Stimulated activated CD4-positive, alpha-beta T cell treated with anti-CD3 and anti-CD28 coated beads, Interleukin-4, amount 100 ng/mL, for 24 hours (primary cell): ENCODE measurements at places on chromosomes 16 and 17.

- no peak for DNase-seq
These were observed 787 bp downstream of the PRKAR1A start for GRCh38 chr17:68512960-68513474.

DNA sequence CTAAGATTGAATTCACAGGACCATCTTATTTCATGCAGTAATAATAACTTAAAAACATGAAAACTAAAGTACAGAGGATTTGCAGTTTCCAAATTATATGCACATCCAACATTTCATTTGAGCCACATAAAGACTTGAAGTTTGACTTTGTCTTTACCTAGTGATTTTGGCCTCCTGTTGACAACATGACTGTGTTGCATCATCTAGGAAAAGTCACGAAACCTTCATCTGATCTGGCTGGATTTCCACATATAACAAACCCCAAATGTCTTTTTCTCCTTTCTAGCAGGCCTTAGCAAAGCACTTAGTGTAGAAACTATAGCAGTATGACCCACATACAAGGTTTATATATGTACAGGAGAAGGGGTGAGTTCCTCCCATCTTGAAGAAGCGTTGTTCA is 406.5 kb upstream of the CDH5 start:
- no peak for DNase-seq

DNA sequence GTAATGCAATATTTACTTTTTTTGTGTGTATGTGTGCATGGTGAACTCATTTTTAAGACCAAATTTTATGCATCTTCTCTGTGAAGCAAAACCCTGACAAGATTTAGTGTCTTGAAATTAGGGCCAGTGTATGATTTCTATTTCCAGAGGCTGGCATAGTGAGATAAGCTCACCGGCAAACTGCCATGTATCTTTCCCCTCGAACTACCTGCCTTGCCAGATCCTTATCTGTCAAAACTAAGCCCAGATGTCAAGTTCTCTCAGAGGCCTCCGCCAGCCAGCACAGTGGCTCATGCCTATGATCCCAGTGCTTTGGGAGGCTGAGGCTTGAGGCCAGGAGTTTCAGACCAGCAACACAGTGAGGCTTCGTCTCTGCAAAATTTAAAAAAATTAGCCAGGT is 10.0 kb downstream of the USP32 start:
- no peak for DNase-seq

GRCh38 chr17:36848008-36848902 is 89.0 kb upstream of the LHX1 start:
- no peak for DNase-seq

DNA sequence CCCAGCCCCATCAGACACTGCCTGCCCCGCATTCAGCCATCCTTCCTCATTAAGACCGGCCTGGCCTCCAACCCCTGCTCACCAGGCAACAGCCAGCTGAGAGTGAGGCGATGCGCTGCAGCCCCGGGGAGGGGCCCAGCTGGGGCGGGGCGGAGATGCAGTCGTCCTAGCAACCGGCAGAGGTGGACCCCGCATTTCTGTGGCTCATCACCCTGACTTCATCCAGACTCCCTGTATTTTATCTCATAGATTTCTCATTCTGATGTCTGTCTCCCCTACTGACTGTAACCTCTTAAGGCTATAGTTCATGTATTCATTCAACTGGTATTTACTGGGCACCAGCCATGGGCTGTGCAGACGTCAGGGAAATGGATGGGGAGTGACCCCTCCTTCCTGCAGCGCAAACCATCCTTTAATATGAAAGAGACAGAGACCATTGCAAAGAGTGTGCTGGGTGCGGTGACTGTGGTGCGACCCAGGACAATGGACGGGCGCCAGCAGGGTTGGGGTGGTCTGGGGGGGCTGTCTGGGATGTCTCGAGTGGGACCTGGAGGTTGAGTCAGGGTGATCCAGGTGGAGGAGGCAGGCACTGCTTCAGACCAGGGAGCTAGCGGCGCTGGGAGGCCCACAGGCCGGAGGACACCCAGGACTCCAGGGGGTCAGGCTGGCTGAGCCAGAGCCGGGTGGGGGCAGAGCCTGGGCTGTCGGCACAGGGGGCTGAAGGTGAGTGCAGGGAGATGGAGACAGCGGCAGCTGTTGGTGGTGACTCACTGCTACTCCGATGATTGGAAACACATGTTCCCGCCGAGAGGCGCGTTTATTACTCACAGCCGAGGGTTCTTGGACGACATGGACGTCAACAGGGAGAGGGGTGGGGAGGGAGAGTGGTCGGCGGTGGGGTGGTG is 10.5 kb upstream of the TIMP2 start:
- no peak for DNase-seq

- no peak for DNase-seq
These were observed 86.2 kb downstream of the CDC27 start for GRCh38 chr17:47102914-47103313.

DNA sequence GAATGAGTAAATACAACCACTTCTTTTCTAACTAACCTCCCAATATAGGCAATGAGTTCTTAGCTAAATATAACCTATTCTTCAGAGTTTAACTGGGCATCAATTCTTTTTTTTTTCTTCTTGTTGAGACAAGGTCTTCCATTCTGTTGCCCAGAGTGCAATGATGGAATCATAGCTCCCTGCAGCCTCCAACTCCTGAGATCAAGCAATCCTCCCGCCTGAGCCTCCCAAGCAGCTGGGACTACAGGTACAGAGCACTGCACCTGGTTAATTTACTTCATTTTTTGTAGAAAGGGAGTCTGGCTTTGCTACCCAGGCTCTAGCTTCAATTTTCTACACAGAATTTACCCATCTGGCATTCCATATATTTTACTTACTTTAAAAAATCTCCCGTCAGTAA is 1.1 kb downstream of the METTL16 start:
- no peak for DNase-seq

GRCh38 chr17:1697681-1698080 is 12.5 kb downstream of the TLCD2 start:
- no peak for DNase-seq

- no peak for DNase-seq
These were observed 47.4 kb upstream of the KSR1 start for GRCh38 chr17:27408891-27409290.

GRCh38 chr16:88772871-88773811 is 11.9 kb downstream of the PIEZO1 start:
- DNase-seq = no peak

DNA sequence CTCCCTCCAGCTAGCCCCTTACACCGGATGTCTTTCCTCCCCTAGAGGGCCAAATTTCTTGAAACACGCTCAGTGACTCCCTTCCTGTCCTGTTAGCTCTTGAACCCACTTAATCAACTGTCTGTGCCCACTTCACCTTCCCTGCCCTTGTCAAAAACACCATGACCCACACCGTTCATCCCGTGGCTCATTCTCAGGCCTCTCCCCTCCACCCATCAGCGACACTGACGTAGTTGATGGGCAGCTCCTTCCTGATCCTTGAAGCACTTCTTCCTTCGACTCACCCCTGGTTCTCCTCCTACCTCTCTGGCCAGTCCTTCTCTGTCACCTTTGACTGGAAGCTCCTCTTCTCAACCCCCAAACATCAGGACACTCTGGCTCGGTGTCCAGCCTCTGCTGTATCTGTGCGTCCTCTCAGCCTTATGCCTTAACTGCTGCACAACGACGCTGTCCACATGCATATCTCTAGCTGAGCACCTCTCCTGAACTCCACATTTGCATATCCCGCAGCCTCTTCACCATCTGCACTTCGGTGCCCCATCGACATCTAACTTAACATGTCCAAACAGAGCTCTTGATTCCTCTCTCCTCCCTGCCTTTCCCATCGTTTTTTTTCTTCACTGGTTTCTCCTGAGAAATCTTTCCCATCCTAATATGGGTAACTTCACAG is 39.3 kb upstream of the CCDC182 start:
- no peak for DNase-seq

DNA sequence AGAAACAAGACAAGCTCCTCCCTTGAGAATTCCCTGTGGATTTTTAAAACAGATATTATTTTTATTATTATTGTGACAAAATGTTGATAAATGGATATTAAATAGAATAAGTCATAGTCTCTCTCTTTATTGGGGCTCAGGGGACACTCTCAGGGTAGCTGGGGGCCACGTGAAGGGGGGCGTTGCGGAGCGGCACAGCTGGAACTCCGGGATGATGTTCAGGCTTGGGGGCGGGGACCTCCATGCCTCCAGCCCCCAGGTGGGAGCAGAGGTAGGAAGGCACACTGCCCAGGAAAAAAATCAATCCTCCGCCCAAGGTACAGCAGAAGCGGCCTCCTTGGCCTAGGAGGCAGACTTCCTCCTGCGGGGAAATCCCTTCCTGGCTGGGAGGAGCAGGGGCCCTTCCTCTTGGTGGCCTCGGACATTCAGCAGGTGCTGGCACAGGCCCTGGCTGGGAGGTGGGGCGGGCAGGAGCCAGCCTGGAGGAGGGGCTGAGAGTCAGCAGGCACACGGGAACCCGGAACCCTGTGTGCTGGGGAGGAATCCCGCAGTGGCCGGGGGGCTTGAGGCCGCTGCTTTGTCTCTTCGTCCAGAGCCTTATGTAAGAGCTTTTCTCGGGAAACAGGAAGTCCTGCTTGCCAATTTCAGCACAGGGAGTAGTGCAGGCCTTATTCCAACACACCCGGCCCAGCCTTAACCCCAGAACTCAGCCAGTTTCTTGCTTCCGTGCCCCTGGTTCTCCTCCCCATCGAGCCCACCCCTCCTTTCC is 591 bp upstream of the TNFSF13 start:
- DNase-seq = no peak

DNA sequence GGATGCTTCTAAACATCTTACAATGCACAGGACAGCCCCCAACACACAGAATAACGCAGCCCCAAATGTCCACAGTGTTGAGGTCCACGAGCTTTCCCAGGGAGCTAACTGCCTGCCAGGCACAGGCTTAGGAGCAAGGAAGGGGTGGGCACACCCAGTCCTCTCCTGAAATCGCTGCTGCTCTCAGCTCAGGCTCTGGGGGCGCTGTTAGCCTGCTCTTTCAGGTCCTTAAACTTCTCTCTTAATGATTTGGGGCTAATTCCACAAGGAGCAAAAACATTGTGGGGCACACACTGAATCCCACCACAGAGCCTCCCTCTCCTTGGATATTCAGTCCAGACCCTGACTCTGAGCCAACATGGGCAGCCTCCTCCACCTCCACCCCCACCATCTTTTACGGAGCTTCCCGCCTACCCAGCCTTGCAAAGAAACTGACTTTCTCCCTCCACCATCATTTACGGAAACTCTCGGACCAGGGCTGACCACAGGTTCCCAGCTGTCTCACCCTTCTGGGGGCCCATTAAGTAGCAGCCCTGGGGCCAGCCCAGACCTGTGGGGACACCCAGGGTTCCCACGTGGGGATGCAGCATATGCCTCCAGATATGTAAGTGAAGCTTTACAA is 1.1 kb downstream of the CD300H start:
- DNase-seq = peak; percentile 11

GRCh38 chr16:54282202-54282927 is 4.2 kb downstream of the IRX3 start:
- DNase-seq = no peak

GRCh38 chr17:46741122-46741730 is 77.3 kb downstream of the WNT3 start:
- no peak for DNase-seq

DNA sequence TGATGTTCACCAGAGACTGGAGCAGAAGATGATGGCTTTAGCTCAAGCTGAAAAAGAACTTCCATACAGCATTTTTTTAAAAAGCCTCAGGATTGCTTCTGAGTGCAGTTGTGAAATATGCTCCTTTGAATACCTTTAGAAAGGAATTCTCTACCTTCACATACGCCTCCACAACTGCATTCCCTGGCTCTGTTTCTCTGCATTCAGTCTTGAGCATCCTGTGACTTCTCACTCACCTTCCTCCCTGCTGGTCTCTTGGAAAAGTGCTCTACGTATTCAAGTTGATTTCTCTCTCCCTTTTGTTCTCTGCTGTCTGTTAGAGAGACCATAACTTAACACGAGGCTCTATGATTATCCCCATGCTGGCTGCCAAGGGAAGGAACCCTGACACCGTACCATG is 34.5 kb downstream of the HS3ST2 start:
- no peak for DNase-seq

- DNase-seq = no peak
These were observed 160.6 kb downstream of the CCT6B start for GRCh38 chr17:34800661-34801060.

DNA sequence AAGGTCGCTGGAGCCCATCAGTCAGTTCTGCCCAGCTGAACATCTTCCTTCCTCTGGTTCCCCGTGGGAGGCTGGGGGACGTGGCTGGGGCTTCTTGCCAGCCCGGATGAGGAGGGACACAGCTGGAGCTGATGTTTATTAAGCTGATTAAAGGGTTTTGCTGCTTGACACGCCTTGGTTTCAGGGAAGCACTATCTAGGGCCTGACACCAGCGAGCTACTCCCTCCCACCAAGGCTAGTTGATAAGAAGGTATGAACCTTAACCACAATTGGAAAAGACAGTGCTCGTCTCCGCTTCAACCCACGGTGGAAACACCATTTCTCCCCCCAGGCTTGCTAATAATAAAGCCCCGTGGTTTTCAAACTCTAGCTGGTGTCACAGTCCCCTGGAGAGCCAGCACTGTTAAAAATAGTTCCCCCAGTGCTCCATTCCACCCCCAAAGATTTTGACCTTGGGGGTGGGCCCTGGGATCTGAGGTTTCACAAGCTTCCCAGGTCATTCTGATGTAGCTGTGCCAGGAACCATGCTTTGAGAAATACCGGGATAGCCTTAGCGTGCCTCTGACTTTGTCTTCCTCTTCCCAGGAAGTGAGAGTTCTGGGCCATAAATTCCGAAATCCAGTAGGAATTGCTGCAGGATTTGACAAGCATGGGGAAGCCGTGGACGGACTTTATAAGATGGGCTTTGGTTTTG is 5.5 kb downstream of the DHODH start:
- no peak for DNase-seq

GRCh38 chr17:78269955-78270381 is 38.5 kb downstream of the TMEM235 start:
- no peak for DNase-seq

DNA sequence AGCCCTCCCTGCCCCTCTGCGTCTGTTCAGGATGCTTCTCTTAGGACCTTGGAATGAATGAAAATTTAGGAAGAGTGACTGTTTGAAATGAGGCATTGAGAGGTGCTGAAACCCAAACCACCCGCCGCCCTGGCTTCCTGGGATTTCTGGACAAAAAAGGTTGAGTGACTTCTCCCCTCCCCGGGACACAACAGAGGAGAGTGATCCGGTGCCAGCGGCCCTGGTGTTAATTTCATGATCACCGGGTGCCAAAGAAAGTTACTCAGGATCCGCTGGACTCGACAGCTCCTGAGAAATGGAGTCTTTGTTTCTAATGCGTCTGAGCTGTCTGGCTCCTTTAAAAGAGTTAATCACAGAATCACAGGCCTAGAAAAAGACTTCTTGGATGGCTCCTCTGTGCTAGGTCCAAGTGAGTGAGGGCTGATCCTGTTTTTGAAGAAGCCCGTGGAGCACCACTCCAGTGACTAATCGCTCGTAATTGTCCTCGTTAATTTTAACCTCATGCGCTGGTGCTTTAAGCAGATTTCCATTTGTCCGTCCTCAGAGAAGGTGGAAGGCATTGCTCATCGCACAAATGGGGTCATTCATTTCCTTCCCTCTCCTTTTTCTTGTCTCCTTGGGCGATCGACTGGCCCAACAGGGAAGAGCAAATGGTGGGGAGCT is 144.4 kb upstream of the ZFHX3 start:
- DNase-seq = no peak

- no peak for DNase-seq
These were observed 98.2 kb upstream of the DHX40 start for GRCh38 chr17:59466946-59467801.
